D341Med (cell line): ENCODE measurements at places on chromosomes 7 and 10.
A peak's percentile ranks its signal among the peaks of the same experiment; 100 is the strongest.

DNA sequence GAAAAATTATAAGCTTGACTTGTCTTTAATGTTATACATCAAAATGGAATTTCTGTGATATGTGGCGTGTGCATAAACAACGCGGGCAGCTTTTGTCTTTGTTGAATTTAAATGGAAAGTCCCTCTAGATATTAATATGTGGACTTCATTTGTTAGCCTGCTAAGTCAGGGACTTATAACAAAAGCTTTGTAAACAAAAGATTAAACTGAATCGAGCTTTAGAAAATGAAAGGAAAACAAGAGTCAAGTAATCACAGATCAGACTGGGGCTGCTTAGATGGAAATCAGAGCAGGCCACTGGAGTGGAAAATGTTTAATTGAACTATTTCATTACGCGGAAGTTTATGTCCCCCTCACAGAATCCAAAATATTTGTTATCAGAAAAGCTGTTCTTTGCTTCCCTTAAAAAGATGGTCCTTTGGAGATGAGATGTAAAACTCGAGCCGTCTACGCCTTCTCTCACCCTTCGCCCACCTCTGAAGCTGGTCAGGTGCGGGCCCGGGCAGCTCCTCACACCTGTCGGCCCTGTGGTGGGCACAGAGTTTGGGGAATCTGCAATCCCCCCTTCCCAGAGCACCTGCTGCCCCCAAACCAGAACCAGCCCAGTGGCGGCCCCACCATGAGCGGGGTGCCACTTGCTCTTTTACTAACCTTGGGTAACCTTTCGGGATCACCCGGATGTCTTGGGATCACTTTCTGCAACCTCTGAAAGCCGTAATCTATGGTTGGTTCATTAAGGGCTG lies 116.2 kb downstream of the EBF3 start:
- DNase-seq: no peak

DNA sequence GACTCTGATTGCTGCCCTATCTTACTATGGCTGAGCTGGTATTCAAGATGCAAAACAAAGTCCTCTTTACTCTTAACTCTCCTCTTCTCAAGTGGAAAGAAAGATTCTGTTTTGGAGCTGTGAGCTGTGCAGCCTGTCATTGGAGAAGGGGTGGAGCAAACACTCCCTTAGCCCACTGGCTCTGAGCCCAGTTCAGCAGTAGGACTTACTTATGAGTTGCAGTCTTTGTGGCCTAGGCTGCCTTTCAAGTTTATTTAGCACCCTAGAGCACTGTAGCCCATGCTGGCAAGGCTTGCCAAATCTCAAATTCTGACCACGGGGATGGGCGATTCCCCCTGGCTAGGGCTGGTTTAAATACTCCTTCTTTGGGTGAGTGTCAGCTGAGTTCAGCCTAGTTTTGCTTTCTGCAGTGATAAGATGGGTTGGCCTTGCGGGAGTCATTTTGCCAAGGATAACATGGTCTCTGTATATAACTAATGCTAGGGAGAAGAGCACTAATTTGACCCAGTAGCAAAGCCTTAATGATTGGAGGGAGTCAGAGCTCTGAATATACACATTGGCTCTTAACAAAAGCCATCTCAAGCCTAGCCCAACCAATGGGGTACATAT lies 110.2 kb downstream of the MYO3A start:
- DNase-seq: no peak

- DNase-seq: no peak
These were observed 121.2 kb downstream of the FAM107B start for GRCh38 chr10:14653271-14654161.

GRCh38 chr10:93568105-93568390 lies 1.6 kb downstream of the FFAR4 start:
- no peak for DNase-seq

GRCh38 chr7:42831718-42832522 lies 80.0 kb downstream of the C7orf25 start:
- peak; percentile 35 for DNase-seq

- DNase-seq: peak; percentile 70
These were observed 36.6 kb upstream of the PDLIM1 start for GRCh38 chr10:95327367-95327766.

GRCh38 chr10:101062232-101063049 lies 652 bp downstream of the KAZALD1 start:
- DNase-seq: no peak

GRCh38 chr10:58836991-58837575 lies 324.4 kb downstream of the BICC1 start:
- DNase-seq: no peak

- DNase-seq: no peak
These were observed 370.2 kb downstream of the ARL4A start for GRCh38 chr7:13057462-13058200.

DNA sequence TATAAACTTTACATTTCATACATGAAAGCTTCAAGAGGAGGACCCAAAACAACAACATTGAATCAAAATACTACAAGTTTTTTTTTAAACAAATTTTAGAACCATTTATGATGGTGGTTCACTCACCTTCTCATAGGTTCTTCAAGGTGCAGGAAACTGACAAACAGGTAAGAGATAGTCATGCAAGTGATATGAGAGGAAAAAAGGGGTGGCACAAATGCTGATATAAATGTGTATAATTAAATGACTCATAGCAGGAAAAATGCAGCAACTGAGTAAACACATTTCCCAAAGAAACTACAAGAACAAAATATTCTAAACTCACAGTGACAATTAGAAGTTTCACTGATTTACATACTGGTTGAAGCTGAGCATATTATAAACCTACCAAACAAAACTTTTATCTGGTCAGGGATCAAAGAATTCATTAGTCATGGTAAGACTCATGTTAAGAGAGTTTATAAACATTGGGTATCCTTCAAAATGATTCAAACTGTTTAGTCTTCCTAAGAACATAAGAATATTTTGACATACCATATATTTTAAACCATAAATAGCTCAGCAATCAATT lies 14.1 kb downstream of the ZWINT start:
- no peak for DNase-seq

DNA sequence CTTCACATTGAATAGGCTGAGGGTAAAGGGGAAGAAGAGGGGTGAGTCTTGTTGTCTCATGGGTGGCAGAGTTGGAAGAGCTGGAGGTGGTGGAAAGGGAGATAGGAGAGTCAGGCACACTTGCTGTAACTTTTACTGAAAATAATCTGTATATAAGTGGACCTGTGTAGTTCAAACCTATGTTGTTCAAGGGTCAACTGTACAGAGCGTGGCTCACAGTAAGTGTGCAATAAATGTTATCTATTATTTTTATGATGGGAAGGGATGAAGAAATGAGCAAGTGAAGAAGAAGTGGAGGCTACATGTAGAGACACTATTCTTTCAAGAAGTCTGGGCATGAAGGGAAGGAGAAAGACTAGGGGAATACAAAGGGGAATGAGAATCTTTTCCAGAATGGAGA lies 71.5 kb upstream of the FAM133B start:
- no peak for DNase-seq

GRCh38 chr10:13792006-13792405 lies 205.2 kb downstream of the PRPF18 start:
- DNase-seq: no peak

DNA sequence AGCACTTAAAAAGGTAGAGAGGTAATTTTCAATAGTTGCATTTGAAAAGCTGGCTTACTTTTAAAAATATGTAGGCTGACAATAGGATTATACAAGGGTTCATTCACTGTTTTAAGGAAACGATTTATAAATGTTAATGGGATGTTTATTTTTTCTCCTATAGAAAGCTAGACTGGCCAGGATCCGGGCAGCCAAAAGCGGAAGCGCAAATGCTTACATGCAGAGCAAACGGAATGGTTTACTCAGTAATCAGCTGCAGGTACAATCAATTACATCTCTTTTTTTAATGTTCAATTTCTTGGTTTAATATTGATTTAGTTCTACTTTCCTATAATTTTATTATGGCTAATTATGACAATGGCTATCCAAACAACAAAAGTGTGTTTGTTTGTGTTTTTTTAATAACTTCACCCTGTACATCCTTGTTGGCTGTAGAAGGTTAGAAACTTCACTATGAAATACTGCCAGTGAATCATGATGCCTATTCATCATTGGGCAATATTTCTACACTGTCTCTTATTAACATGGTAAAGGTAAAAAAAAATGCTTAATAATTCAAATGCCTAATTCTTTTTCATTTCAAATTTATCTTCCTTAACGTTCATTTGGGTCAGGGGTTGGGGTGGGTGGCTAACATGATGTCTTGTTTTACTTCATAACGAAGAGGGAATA lies 116.4 kb downstream of the TSPAN12 start:
- no peak for DNase-seq

- no peak for DNase-seq
These were observed 596.6 kb downstream of the GRM8 start for GRCh38 chr7:126656165-126656564.

DNA sequence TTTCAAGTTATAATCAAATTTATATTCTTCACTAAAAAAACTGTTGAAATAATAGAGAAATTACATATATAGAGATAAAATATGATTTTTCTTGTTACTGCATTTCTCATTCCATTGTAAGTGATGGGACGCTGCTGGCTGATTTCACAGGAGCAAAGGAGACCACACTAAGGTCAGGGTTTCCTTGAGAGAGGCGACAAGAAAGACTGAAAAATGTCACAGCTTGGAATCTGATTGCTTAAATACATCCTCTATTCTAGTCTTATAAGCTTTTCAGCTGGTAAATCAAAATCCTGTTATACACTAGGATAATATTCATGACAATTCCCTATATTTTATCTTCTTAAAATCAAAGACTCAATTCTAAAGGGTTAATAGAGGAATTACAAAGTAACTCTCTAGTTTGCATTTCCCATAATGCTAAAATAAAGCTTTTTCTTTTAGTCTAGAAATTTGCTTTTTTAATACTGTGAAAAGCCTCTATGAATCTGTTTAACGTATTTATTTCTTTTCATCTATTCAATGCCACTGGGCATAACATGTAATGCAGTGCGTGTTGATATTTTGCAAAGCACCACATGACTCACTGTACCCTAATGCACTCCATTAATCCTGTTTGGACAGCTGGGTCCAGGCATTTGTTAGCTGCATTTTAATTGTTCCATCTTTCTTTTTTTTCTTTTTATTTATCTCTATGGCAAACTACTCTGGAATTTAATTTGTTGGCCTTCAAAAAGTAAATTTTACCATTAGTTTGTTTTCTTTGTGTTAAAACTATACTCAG lies 81.7 kb downstream of the RNF32 start:
- DNase-seq: no peak

DNA sequence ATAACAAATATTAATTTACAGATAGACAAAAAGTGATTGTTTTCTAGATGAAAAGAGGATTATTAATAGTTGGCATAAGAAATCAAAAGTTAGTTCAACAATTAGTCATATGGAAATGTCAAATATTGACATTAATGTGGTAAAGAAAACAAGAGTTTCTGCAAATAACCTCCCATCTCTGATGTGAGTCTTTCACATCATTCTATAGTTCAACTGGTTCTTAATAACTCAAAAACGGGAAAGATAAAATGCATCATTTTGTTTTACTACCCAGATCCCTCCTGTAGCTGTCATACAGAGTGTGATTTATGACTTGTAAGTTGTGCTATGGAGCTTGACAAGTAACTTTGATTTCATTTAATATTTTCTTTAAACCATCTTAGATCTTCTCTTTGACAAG lies 594.8 kb downstream of the ZWINT start:
- no peak for DNase-seq

DNA sequence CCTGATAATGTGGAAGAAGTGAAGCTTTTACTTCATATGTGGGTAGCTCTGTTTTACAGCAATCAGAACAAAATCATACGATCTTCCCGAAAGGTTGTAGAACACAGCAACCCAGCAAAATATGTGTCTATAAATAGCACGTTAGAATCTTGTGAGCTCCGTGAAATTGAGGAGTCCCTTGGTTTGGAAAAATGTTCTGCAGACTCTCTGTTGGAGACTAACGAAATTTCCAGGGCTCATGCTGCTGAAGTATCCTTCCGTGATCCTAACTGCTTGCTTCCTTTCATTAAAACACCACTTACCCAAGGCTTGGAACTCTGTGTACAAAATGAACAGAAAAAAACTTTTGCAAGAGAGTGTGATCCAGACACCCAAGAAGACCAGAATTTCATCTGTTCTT lies 57.5 kb downstream of the TASOR2 start:
- DNase-seq: no peak

DNA sequence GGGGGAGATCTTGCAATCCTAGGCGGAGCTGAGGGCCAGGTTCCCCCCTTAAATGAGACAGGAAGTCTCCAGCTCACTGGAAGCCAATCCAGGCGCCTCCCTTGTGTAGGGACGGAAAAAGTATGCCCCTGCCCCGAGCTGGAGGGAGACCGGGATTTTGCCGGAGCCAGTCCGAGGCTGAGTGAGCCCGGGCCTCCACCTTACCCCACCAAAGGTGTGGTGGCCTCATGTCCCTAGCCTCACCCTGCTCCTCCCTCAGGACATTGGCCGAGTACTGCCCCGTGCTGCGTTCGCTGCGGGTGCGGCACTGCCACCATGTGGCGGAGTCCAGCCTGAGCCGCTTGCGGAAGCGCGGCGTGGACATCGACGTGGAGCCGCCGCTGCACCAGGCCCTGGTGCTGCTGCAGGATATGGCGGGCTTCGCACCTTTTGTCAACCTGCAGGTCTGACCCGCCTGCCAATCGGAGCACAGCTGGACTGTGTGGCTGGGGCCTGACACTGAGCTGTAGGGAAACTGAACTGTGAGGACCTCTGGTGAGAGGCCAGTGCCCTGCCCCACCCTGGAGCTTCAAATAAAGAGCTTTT lies 2.0 kb downstream of the FBXL15 start:
- peak; percentile 61 for DNase-seq

DNA sequence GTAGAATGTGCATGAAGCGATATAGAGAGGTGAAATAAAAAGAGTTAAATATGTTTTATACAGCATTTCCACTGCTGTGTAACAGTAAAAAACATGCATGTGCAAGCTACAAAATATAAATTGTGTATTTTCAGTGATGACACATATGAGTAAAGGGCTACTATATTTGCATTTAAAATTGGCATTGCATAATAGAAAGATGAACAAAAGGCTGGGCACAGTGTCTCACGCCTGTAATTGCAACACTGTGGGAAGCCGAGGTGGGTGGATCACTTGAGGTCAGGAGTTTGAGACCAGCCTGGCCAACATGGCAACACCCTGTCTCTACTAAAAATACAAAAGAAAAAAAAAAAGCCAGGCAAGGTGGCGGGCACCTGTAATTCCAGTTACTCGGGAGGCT lies 79.8 kb upstream of the CCDC71L start:
- no peak for DNase-seq

DNA sequence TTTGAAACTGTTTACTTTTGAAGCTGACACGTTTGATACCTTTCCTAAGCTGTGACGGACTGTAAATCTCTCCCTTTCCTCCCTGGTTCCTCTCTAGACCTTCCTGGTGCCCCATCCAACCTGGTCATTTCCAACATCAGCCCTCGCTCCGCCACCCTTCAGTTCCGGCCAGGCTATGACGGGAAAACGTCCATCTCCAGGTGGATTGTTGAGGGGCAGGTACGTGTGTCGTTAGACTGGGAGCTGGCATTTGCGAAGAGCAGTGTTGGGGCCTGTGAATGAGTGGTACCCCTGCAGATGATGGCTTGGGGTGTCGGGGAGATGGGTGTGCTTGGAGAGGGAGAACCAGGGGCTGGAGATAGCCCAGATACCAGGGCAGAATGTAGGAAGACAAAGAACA lies 602.7 kb upstream of the FOXK1 start:
- peak; percentile 4 for DNase-seq

GRCh38 chr10:43683451-43684291 lies 35.0 kb upstream of the ZNF32 start:
- DNase-seq: no peak
